NCI-H2029 treated with DMSO at 0.1 percent for 48 hours (cell line): ENCODE measurements at places on chromosomes 11 and 22.

DNA sequence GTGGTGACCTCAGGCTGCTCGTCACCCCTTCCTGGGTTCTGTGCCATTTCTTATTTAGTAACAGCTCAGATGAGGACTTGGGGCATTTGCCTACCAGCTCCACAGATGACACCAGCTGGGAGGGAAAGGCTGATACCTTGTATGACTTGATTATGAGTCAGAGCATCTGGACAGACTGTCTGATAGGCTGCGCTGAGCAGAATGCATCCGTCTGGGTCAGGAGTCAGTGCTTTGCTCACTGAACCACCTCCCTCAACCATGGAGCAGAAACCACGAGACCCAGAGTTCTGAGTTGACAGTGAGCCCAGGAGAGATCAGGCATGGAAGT, 6.8 kb downstream of the ST14 start:
- DNase-seq, result no peak

- DNase-seq, result no peak
Measured at GRCh38 chr22:43882122-43882767, 9.6 kb downstream of the PNPLA5 start.

- no peak for DNase-seq
Measured at GRCh38 chr11:15275141-15275540, 160.4 kb downstream of the INSC start.

GRCh38 chr11:34427186-34427805, 11.4 kb upstream of the CAT start:
- DNase-seq, result no peak

DNA sequence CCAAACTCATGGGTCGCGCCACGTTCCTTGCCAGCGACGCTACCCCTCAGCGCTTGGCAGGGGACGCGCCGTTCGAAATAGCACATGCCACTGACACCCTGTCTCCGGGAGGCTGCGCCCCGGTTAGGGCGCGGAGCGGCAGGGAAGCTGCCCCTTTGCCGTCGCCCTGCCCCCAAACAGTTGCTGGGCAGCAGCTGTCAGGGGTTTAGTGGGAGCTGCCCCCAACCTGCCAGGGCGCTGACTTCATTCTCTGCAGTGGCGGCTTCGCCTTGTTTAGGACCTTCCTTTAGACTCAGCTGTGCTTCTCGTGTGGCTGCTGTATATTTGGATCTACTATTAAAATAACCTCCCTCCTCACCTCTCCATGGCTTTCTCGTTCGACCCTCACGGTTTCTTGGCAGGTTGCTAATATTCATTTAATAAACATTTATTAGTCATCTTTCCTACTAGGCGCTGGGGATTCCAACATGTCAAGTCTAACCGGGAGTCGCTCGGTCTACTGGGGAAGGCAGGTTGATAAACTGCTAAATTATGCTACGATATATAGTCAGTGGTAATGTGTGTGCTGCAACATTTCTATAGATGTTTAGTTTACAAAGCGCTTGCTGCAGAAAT, 782 bp downstream of the TMEM109 start:
- DNase-seq, result no peak
